Tibial artery (tissue), 4 donors: ENCODE measurements at places on chromosomes 11 and 22.

GRCh38 chr11:2990617-2991451 is 1.3 kb downstream of the NAP1L4 start:
- H3K36me3 ChIP-seq = no peaks in the 10 kb centered on the region
- peaks cover 28% of the 10 kb centered on the region for H3K4me1 ChIP-seq
- H3K4me3 ChIP-seq = peak overlapping the region; percentile 81
- H3K27me3 ChIP-seq = no peaks in the 10 kb centered on the region
- peak overlapping the region; percentile 95 for H3K27ac ChIP-seq

- H3K27ac ChIP-seq = peak overlapping the region; percentile 98
- peaks cover 26% of the 10 kb centered on the region for H3K4me1 ChIP-seq
- peak; percentile 86 for DNase-seq
These were observed 6.9 kb downstream of the DPAGT1 start for GRCh38 chr11:119094816-119095065.

- H3K36me3 ChIP-seq = no peaks in the 10 kb centered on the region
- H3K27ac ChIP-seq = no peak overlapping the region
- no peaks in the 10 kb centered on the region for H3K4me1 ChIP-seq
- no peak overlapping the region for H3K4me3 ChIP-seq
- H3K27me3 ChIP-seq = no peaks in the 10 kb centered on the region
- DNase-seq = no peak
These were observed 98.3 kb downstream of the TYR start for GRCh38 chr11:89275966-89276365.

- H3K4me1 ChIP-seq = peaks cover 100% of the 10 kb centered on the region
- no peak for DNase-seq
- H3K27ac ChIP-seq = peak overlapping the region; percentile 73
- no peaks in the 10 kb centered on the region for H3K27me3 ChIP-seq
- H3K4me3 ChIP-seq = no peak overlapping the region
- peaks cover 21% of the 10 kb centered on the region for H3K36me3 ChIP-seq
These were observed 41.5 kb upstream of the PPARA start for GRCh38 chr22:46108564-46109473.

- no peaks in the 10 kb centered on the region for H3K36me3 ChIP-seq
- H3K4me1 ChIP-seq = no peaks in the 10 kb centered on the region
- no peak overlapping the region for H3K27ac ChIP-seq
- H3K4me3 ChIP-seq = no peak overlapping the region
- DNase-seq = no peak
These were observed 1046.6 kb downstream of the FAM181B start for GRCh38 chr11:81687057-81687456.

GRCh38 chr22:49728570-49729271 is 99.0 kb downstream of the BRD1 start:
- DNase-seq = no peak
- H3K27me3 ChIP-seq = no peaks in the 10 kb centered on the region
- H3K27ac ChIP-seq = no peak overlapping the region
- no peaks in the 10 kb centered on the region for H3K4me1 ChIP-seq
- no peaks in the 10 kb centered on the region for H3K36me3 ChIP-seq

GRCh38 chr11:46506483-46506791 is 87.4 kb downstream of the AMBRA1 start:
- H3K27me3 ChIP-seq = no peaks in the 10 kb centered on the region
- H3K36me3 ChIP-seq = peaks cover 28% of the 10 kb centered on the region
- H3K27ac ChIP-seq = no peak overlapping the region

DNA sequence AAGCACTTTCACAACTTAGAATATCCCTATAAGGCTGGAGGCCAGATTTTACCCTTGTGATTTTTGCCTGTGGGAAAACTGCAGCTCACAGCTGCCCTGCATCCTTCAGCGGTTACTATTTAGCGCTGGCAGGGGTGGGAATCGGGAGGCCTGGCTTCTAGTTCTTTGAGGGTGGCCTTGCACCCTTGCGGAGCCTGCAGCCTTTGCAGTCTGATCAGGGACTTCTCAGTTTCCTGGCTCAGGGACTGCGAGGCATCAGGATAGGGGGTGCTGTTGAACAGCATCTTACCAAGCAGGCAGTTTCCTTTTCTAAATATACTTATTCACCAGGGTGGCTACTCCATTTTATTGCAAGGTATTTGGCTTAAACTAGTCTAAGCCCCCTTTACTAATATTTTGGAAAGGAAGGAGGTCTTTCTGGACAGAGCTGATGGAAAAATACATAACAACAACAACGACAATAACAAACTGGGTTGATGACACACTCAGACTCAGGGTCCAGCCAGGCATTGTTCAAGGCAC is 2.9 kb upstream of the APOA1 start:
- peaks cover 24% of the 10 kb centered on the region for H3K36me3 ChIP-seq
- no peak overlapping the region for H3K27ac ChIP-seq
- H3K27me3 ChIP-seq = no peaks in the 10 kb centered on the region
- peaks cover 5% of the 10 kb centered on the region for H3K4me1 ChIP-seq

DNA sequence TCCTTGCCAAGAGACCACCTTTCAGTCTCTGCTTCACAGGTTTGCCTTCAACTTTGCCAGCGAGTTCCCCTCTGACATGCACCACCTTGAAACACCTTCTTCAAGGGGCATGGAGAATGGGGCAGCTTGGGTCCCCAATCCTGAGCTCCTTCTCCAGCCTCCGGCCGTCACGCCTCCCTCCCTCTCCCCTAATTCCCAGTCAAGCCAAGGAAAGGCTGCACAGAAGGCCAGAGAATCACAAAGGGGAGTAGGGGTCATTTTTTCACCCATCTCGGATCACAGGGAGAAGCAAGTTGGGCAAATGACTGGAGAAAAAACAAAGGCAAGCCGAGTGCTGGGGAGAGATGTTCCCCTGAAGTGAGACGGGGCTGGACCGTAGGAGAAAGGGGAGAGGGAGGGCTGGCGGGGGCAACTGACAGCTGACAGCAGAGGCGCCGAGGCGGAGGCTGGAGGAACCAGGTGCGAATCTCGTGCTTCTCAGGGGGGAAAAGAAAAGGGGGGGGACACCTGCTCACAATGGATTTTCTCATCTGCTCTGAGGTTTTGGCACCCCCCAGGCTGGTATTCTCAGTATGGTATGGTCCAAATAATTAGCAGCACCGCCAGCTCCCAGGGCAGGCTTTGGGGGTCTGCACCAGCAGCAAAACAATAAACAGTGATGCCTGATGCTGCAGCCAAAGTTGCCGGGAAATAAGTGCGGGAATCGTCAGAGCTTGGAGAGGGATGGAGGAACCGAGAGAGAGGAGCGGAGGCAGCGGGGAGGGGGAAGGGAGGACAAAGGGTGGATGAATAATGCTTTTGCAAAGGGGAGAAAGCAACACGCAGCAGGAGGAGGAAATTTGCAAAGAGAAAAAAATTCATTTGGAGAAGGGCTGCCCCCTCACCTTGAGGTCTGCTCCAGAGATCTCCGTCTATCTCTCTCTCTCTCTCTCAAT is 644 bp downstream of the YPEL4 start:
- no peak for DNase-seq
- H3K4me3 ChIP-seq = peak overlapping the region; percentile 41
- peaks cover 35% of the 10 kb centered on the region for H3K4me1 ChIP-seq
- no peaks in the 10 kb centered on the region for H3K36me3 ChIP-seq

DNA sequence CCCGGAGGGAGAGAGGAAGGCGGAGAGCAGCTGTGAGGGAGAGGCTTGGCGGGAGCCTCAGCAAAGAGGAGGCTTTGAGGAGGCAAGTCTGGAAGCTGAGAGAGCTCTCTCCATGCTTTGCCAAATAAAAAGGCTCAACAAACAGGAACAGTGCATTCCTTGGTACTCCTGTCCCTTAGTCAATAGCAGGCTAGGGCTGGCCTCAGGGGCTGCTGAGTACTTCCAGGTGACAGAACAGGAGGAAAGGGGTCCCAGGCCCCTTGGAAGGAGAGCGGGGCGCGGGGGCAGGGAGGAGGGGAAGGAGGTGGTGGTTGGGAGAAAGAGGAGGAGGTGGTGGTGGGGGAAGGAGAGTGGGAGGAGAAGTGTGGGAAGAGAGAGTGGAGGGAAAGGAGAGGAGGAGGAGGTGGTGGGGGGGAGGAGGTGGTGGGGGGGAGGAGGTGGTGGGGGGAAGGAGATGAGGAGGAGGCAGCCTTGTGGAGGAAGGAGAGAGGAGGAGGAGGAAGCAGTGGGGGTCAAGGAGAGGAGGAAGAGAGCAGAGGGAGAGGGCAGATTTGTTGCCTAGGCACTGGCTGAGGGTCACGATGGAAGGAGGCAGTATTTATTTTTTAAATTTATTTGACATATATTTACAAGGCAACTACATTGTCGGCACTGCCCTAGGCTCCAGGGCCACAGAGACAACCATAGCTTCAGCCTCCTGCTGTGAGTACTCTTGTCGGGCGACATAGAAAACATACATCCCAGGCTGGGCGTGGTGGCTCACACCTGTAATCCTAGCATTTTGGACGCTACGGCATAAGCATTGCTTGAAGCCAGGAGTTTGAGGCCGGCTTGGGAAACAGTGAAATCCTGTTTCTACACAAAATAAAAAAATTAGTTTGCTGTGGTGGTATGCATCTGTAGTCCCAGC is 74.2 kb upstream of the ZBED5 start:
- H3K4me1 ChIP-seq = no peaks in the 10 kb centered on the region
- H3K27ac ChIP-seq = peak overlapping the region; percentile 100
- H3K27me3 ChIP-seq = no peaks in the 10 kb centered on the region
- H3K36me3 ChIP-seq = no peaks in the 10 kb centered on the region

- no peak overlapping the region for H3K27ac ChIP-seq
- DNase-seq = no peak
- H3K27me3 ChIP-seq = peaks cover 8% of the 10 kb centered on the region
- no peaks in the 10 kb centered on the region for H3K36me3 ChIP-seq
These were observed 82.8 kb upstream of the E2F8 start for GRCh38 chr11:19323502-19323901.

DNA sequence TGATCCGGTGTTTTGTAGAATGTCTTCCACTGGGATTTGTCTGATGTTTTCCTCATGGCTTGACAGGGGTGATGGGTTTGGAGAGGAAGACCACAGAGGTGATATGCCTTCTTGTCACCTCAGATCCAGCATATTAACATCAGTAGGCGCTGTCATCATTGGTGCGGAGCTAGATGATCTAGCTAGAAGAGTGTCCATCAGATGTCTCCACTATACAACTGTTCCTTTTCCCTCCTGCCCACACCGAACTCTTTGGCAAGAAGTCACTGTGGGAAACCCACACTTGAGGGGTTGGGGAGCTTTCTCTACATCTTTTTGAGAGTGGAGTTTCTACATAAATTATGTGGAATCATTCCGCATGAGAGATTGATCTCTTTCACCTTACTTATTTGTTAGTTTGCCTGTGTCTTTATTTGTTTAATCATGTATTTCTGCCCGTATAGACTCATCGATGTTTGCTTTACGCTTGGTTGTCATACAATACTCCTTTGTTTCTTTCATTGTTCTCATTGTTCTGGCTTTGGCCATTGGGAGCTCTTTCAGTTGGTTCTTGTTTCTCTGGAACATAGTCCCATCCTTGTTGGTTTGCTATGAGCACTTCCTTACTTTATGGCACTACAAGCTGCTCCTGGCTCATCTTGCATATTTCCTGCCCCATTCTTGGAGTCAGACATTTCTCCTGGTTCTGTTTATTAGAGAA is 1420.3 kb downstream of the BRD1 start:
- no peak overlapping the region for H3K27ac ChIP-seq
- H3K36me3 ChIP-seq = no peaks in the 10 kb centered on the region
- H3K27me3 ChIP-seq = peaks cover 2% of the 10 kb centered on the region
- H3K4me1 ChIP-seq = no peaks in the 10 kb centered on the region
- no peak overlapping the region for H3K4me3 ChIP-seq

- H3K36me3 ChIP-seq = no peaks in the 10 kb centered on the region
- no peak overlapping the region for H3K4me3 ChIP-seq
- H3K27me3 ChIP-seq = no peaks in the 10 kb centered on the region
- H3K4me1 ChIP-seq = no peaks in the 10 kb centered on the region
- no peak for DNase-seq
These were observed 99.3 kb downstream of the CTTN start for GRCh38 chr11:70497536-70498075.

- H3K27me3 ChIP-seq = peaks cover 10% of the 10 kb centered on the region
- H3K27ac ChIP-seq = no peak overlapping the region
- H3K4me1 ChIP-seq = no peaks in the 10 kb centered on the region
These were observed 16.0 kb upstream of the TMPRSS4 start for GRCh38 chr11:118060869-118061268.

- H3K4me1 ChIP-seq = no peaks in the 10 kb centered on the region
- H3K36me3 ChIP-seq = no peaks in the 10 kb centered on the region
- no peak overlapping the region for H3K27ac ChIP-seq
- H3K4me3 ChIP-seq = no peak overlapping the region
- H3K27me3 ChIP-seq = no peaks in the 10 kb centered on the region
- DNase-seq = no peak
These were observed 12.4 kb downstream of the SEC14L3 start for GRCh38 chr22:30459181-30460052.

- H3K4me1 ChIP-seq = no peaks in the 10 kb centered on the region
- H3K27me3 ChIP-seq = no peaks in the 10 kb centered on the region
- no peak for DNase-seq
- H3K4me3 ChIP-seq = no peak overlapping the region
- no peak overlapping the region for H3K27ac ChIP-seq
These were observed 56.7 kb upstream of the NUP160 start for GRCh38 chr11:47904808-47905207.

GRCh38 chr11:116563028-116563711 is 209.6 kb downstream of the BUD13 start:
- no peaks in the 10 kb centered on the region for H3K27me3 ChIP-seq
- H3K27ac ChIP-seq = no peak overlapping the region
- no peak overlapping the region for H3K4me3 ChIP-seq
- DNase-seq = no peak
- no peaks in the 10 kb centered on the region for H3K36me3 ChIP-seq

- H3K4me3 ChIP-seq = peak overlapping the region; percentile 6
- H3K27ac ChIP-seq = peak overlapping the region; percentile 65
- H3K4me1 ChIP-seq = no peaks in the 10 kb centered on the region
These were observed 5.5 kb downstream of the PKNOX2 start for GRCh38 chr11:125170001-125170509.

DNA sequence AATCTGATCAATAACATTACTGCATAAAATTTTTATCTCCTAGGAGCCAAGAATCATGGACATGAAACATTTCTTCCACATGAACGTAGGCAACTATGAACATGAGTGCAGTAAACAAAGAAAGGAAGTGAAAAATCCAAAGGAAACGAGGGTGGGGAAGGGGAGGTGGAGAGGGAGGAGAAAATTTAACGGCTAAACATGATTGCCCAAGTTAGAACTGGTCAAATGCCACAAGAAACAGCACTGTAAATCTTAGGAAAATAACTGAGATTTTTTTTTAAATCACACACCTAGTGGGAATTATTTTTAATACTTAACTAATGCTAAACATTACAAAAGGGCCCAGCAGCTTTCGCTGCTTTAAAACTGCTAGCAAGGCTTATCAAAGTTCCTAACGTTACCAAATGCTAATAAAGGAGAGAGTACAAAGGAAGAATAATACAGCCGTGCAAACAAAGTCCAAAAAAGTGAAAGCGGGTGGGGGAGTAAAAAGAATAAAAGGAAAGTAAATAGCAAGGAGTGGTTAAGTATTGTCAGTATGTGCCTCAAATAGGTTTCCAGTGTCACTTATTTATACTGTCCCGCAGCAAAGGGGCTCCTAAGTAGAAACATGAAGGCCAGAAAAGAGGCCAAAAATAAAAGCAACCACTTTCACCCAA is 13.7 kb downstream of the NARS2 start:
- H3K4me3 ChIP-seq = peak overlapping the region; percentile 1
- H3K27ac ChIP-seq = peak overlapping the region; percentile 53
- DNase-seq = no peak
- no peaks in the 10 kb centered on the region for H3K27me3 ChIP-seq
- H3K36me3 ChIP-seq = peaks cover 2% of the 10 kb centered on the region
